Right cardiac atrium (tissue), 5 donors: ENCODE measurements at places on chromosomes 3 and 15. TPM values are rescaled to one million over a fixed set of nuclear protein-coding genes. Genes with fewer than 3 reads are reported as not detected.

The CKMT1B gene
- polyA plus RNA-seq = 2.7 TPM

The ECT2 gene
- polyA plus RNA-seq = 1.6 TPM

The RPL14 gene
- polyA plus RNA-seq = 895 TPM

The AADACL2 gene
- polyA plus RNA-seq = 0.05 TPM

The STAB1 gene
- polyA plus RNA-seq = 69.5 TPM

The SNTN gene
- polyA plus RNA-seq = not detected

The GOLGA8T gene
- 0.32 TPM for polyA plus RNA-seq
